ENCODE measurements at places on chromosomes 12 and 14. TPM values are rescaled to one million over a fixed set of nuclear protein-coding genes. Genes with fewer than 3 reads are reported as not detected.

PLEKHG7 gene
- total RNA-seq: under 0.01 TPM

PLA2G1B gene
- not detected for total RNA-seq

DAO gene
- total RNA-seq: not detected

KRT77 gene
- not detected for total RNA-seq

FMNL3 gene
- 2.2 TPM for total RNA-seq

B3GNT4 gene
- 0.53 TPM for total RNA-seq

CCNT1 gene
- 24.5 TPM for total RNA-seq

ANO4 gene
- 2.4 TPM for total RNA-seq

KRT82 gene
- total RNA-seq: not detected
